ENCODE measurements at places on chromosomes 11 and 22. TPM values are rescaled to one million over a fixed set of nuclear protein-coding genes. Genes with fewer than 3 reads are reported as not detected.

Gene ESRRA
- total RNA-seq, result 44.8 TPM

Gene VPS51
- 243 TPM for total RNA-seq

Gene PRR33
- 0.16 TPM for total RNA-seq

GRCh38 chr11:12139144-12139881, 28.9 kb downstream of the MICAL2 start:
- no peak for DNase-seq

- DNase-seq, result no peak
Observed at GRCh38 chr11:117841551-117842031, 17.0 kb upstream of the FXYD2 start.

DNA sequence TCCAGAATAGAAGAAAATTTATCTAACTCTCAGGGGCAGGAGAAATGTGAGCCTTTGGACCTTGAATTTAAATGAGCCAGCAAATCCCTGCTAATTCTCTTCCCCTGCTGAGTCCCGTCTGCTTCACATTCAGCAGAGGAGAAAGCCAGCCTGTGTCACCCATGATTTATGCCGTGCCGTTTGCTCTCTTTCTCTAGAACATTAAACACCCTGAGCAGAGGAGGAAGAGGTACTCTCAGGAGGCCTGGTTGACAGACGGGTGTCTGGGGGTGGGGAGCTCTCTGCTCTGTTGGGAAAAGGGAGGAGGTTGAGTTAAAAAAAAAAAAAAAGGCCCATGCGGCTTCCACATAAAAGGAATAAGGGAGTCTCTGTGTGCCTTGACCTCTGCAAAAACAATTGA, 11.3 kb upstream of the MTMR3 start:
- DNase-seq, result no peak

- no peak for DNase-seq
Observed at GRCh38 chr11:19827399-19828135, 114.9 kb downstream of the NAV2 start.

- no peak for DNase-seq
Observed at GRCh38 chr11:67670316-67671210, 3.9 kb downstream of the ALDH3B2 start.
